Fibroblast of villous mesenchyme (primary cell): ENCODE measurements at places on chromosomes 16 and 17.

- DNase-seq, result no peak
These were observed 9.5 kb downstream of the RNF213 start for GRCh38 chr17:80270104-80270503.

DNA sequence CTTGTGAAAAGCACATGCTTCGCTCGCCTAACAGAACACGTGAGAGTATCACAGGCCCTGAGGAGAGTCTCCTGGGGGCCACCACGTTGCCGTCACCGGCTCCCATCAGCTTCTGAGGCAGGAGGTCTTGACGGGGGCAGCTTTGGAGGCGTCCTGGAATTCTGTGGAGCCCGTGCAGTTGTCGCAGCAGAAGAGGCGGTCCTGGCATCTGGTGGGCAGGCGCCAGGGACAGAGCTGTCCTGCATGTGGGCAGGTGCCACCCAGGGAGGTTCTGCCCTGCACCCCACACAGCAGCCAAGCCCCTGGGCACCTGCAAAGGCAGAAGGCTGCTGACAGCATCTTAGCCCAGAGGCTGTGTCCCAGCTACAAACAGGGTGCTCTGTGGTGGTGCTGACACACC, 99.0 kb upstream of the CREBBP start:
- no peak for DNase-seq

DNA sequence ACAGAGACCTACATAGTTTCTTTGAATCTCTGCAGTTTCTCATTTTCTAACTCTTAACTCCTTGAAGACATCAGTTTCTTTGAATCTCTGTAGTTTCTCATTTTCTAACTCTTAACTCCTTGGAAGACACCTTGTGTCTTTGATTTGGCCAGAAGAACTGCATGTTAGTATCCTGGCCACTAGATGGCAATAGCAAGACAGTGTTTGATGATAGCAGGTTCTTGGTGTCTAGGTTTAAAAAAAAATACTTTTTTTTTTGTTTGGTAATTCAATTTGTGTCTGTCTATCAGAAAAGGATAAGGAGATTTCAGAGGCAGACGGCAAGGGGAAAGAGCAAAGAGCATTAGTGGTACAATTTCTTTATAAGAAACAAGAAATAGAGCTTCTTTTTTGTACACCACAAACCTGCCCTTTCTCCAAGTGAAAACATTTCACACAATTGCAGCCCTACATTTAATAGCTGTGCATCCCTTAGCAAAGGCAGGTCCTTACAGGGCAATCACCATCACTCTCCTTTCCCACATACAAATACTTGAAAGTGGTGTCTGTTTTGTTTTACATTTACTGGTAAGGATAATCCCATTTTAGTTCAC, 1324.9 kb upstream of the CDH8 start:
- peak; percentile 64 for DNase-seq

DNA sequence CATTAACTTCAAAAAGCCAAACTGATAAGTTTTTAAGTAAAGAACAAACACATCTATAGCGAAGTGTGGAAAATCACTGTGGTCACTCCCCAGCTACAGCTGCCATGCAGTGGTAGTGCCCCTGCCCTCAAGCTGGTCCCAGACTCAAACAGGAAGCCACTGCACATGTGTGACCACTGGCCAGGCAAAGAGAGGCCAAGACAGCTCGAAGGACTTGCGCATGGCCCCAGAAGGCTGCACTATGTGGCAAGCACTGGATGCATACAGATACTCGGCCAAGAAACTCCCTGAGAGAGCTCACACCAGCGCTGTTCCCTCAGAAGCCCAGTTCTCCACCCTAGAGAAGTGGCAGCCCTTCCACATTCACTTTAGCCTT, 82.4 kb downstream of the ANKRD11 start:
- DNase-seq, result no peak

DNA sequence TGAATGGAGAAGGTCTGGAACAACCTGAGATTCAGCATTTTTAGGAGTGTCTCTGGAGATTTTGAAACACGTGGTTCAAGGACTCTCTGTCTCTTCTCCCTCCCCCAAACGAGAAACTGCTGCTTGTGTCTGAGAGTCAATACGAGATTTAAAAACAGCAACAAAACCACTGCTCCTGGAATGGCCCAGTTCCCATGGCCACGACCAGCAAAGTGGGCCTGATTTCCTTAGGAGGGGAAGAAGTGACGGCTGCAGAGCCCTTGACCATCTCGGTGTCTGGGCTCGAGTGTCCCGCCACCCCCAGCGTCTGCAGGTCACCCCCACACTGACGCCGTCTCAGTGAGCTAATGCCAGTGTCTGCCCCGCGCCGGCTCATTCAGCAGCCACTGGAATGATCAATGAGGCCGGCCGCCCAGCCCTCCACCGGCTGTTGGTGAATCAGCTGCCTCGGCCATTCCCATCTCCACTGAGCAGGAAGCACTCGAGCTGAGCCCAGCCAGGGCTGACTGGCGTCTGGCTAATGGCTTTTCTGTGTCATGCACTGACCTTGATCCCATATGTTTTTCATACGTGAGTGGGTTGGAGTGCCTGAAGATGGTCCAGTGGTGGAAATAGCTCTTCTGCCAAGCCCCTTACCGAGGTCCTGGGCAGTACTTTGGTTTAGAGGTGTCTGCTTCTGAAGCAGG, 151.8 kb downstream of the PITPNC1 start:
- DNase-seq, result peak; percentile 83
